ENCODE measurements at places on chromosomes 5 and 9.
A peak's percentile ranks its signal among the peaks of the same experiment; 100 is the strongest.

DNA sequence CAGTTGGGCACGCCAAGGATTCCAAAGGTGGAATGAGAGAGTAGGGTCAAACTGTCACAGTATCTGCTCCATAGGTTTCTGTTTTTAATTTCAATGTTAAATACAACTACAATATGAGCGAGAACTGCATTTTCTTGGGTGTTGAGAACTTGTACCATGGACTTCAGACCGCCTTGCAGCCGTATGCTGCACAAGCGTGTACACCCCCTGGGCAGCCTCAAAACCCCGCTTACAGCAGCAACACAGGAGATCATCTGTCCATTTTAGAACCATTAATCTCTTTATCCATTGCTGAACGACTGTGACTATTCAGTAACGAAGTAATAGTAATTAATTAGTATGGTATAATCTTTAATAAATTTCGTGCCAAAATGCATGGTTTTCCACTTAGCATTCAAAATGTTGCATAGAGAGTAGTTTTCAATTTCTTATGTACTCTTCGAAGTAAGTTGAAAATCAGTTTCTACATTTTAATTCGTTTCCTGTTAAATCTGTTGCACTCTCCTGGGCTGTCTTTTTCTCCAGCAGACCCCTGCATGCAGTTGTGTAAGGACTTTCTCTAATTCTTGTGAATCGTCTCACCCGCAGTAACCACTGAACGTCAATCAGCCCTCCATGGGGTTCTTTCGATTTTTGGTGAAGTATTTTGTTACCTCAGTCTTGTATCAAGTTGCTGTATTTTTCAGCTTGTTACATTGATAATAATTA lies 42.0 kb upstream of the GARNL3 start:
- DNase-seq: no peak

- peak; percentile 30 for DNase-seq
Observed at GRCh38 chr9:127446713-127447415, 4.3 kb downstream of the RPL12 start.

DNA sequence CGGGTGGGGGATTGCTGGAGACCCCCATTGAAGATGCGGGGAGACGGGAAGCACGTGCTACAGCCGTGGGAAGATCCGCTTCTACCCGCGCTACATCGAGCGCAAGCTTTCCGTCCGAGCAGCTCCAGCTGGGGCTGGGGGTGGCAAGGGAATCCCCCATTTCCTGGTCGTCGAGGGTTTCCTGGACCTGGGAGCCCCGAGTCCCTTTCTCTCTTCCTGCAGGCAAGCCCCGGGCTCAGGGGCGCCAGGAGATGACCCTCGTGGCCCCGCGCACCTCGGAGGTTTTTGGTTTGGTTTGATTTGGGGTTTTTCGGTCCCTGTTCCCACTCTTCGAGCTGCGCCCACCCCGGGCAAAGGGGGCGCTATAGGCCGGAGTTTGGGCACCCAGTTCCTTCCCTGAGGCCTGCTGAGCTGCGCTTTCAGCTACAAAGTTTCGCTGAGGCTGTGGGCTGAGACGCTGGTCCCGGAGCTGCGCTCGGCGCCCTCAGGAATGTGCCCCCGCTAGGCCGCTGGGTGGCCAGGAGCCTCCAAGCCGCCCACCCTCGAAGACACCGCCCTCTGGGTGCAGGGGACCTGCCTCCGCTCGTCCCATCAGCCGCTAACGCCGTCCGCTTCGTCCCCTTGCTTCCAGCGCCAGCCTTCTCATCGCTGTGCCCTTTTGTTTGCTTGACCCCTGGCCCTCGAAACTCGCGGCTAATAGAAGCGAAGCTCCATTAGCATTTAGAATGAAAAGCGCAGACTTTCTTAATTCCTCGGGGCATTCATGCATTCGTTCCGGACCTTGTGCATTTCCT lies 2.9 kb downstream of the NR4A3 start:
- DNase-seq: peak; percentile 37

DNA sequence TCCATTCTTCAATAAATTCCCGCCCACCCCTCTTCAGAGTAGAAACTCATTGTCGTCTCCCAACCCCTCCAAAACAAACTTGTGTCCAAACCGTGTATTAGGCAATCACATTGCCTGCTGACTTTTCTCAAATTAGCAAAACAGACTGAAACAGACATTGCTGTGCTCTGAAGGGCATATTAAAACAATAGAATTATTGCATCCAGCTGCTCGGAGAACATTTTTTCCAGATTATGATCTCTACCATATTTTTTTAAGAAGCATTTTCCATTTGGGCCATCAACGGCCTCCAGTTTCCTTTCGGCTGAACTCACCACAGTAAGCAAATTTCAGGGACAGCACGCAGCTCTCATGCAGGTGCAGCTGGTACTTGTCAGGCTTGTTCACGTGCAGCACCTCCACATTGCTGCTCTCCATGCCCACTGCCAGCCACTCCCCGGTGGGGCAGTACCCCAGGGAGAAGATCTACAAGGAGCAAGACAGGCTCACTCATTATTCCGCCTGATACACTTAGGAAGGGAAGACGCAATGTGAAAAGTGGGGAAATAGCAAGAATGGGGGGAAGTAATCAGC lies 104.1 kb downstream of the TLE1 start:
- DNase-seq: no peak

DNA sequence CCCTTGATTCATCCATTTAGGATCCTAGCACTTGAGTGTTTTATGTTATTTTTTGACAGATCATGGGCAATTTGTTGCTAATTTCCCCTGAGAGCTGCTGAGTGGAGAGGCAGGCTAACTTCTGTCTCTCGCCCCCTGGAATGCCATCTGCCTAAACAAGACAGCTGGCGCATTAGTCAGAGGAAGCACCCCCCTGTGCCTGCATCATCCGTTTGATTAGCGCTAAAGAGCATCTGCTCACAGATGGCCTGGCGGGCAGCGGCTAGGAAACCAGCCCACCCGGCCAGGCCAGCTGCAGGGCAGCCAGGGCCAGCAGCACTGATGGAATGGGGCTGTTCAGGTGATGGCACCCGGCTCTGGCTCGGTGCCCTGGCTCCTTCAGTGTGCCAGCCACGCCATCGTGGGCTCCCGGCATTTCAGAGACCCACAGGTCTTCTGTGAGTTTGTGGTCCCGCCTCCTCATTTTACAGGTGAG lies 22.9 kb upstream of the ASS1 start:
- peak; percentile 88 for DNase-seq

- DNase-seq: no peak
Observed at GRCh38 chr5:7845557-7845956, 5.4 kb downstream of the CFAP90 start.

DNA sequence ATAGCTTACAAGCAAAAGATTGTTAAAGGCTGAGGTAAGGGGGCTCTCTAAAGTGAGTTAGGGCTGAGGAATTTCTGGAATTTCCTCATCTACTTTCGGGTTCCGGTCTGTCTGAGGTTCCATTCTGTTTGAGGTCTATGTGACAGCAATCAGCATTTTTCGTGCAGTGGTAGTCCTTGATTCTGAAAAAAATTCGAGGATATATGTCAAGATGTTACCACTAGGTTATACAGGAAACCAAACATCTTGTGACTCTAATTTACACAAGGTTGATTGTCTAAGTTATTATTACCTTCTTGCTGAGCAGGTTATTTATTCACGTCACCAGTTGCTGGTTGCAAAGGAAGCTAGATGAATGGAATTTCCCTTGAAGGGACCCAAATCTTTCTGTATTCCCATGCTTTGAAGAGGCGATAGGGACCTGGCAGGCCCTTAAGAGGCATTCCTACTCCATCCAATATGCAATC lies 35.2 kb downstream of the RLN2 start:
- DNase-seq: peak; percentile 93

GRCh38 chr5:160434022-160434531 lies 12.4 kb downstream of the PTTG1 start:
- no peak for DNase-seq

- no peak for DNase-seq
Observed at GRCh38 chr9:89363921-89364665, 45.8 kb downstream of the SECISBP2 start.

GRCh38 chr9:134644725-134645606 lies 3.4 kb downstream of the COL5A1 start:
- DNase-seq: peak; percentile 99

DNA sequence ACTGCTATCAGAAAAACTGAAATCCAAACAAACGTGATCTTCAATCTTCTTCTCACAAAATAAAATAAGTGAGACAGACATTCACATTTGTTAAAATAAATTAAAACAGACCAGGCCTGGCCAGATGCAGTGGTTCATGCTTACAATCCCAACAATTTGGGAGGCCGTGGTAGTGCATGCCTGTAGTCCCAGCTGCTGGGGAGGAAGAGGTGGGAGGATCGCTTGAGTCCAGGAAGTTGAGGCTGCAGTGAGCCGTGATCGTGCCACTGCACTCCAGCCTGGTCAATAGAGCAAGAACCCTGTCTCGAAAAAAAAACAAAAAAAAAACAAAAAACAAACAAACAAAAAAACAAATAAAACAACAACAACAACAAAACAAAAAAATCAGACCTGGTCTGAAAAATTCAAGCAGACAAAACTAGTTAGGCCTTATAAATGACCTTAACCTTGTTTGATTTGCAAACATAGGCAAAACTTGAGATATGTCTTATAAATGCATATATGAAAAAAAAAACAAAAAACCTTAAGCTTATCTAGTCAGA lies 10.8 kb downstream of the MAPKAP1 start:
- no peak for DNase-seq

DNA sequence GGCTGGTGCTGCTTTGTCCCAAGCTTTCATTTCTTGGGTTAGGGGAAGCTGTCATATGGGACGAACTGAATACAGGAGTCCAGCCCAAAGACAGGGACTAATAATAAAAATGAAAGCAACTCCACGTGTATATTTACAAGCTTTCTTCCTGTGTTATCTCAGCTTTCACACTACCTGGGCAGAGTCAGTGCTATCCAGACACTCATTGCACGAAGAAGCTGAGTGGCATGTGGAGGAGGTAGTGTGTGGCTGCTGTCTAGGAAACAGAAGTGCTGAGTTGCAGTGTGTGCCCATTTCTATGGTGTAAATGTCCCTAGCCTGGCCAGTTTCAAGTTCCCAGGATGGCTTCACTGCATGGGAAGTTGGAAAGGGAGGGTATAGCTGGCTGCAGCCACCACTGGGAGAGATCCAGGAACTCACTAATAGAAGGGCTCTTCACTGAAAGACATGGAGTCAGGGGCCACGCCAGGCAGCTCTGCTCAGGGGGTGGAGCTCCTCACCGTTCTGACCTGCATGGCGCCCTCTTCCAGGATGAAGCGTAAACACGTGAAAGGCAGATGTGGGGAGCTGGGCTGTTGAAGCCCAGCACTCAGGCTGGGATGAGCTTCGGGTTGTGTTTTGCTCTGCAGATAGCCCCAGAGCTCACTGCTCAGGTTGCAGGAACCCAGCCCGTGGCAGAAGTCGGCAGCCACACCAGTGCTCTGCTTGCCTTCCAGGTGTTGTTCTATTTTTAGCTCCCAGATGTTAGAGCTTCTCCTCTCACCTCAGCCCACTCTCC lies 116.9 kb downstream of the IRX2 start:
- no peak for DNase-seq

DNA sequence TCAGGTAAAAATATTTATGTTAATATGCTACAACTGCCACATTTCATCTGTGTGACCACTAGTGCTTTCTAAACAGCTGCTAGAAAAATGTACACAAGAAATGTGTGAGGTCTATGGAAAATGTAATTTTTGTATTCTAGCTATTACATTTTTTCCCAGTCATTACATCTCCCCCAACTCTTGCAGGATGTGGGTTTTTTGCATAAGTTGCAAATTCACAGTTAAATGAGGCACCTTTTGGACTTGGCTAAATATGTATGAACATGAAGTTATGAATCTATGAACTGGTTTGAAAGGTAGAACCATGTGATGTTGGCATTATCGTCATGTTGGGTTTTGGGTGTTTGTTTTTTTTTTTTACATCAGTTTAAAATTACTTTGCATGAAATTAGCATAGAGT lies 590.4 kb upstream of the WWC1 start:
- no peak for DNase-seq

GRCh38 chr9:37587521-37587920 lies 4.9 kb downstream of the TOMM5 start:
- no peak for DNase-seq

DNA sequence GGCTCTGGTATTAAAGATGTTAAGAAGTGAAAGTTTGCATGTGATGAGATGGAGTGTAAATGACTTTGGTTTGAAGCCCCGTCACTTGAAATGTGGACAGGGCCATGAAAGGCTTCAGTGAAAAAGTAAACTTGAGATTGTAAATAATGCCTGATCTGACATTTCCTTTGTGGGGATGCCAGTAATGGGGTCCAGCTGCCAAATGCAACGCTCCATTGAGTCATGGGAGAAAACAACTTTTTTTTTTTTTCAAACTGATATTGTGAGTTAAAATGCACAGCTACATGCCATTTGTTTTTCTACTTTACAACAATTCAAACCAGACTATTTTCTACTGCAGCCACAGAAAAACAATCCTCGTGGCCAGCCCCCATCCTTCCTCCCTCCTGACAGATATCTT lies 327.0 kb upstream of the TNC start:
- no peak for DNase-seq

- DNase-seq: peak; percentile 57
Observed at GRCh38 chr9:87149799-87150198, 202.5 kb upstream of the GAS1 start.

GRCh38 chr9:87558606-87559190 lies 61.0 kb downstream of the DAPK1 start:
- no peak for DNase-seq

DNA sequence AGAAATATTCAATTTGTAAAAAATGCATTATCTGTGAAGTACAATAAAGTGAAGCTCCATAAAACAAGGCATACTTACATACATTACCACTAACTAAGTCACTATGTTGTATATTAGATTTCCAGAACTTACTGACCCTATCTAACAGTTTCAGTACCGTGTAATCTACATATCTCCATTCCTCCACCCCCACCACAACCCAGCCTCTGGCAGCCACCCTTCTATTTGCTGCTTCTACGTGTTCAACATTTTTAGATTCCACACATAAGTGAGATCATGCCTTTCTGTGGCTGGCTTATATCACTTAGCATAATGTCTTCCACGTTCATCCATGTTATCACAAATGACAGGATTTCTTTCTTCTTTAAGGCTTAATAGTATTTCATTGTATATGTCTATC lies 15.1 kb upstream of the HSDL2 start:
- no peak for DNase-seq

GRCh38 chr5:78546276-78546996 lies 102.1 kb downstream of the LHFPL2 start:
- DNase-seq: no peak

DNA sequence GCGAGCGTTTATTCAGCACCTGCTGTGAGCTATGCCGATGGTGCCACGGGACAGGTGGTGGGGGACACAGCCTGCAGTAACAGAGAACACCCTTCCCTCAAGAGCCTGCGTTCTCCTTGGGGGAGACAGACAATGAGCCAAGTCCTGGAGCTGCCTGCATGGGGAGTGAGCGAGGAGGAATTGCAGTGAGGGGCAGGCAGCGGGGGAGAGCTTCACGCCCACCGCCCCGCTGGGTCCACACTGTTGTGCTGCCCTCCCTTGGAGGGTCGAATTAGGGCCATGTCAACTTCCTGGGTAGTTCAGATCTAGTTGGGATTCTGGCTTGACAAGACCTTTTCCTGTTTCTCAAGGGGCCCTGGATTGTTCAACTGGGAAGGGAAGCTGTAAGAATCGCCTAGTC lies 55.5 kb upstream of the N4BP3 start:
- DNase-seq: no peak

All from EL (cell line).